ENCODE measurements at places on chromosomes 7 and 10.

- no peak for DNase-seq
Measured at GRCh38 chr7:105690325-105690945, 109.1 kb upstream of the EFCAB10 start.

DNA sequence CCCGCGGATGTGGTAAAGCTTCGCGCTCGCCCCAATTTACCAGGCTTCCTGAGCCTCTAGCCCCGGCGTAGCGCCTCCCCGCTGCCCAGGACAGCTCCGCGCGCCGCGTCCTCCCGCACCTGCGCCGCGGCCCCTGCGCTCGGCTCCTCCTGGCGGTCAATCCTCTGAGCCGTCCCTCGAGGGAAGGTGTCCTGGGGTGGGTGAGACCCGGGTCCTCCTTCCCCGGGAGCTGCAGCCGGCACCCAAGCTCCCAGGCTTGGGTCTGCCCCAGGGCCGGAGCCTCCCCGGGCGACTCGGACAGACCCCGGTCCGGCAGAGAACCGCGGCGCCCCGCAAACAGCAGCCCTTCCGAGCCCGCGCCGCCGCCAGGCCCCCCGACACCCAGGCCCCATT, 512 bp downstream of the OSBPL3 start:
- peak; percentile 76 for DNase-seq

- no peak for DNase-seq
Measured at GRCh38 chr7:37104822-37105518, 343.7 kb downstream of the ELMO1 start.

- DNase-seq = peak; percentile 3
Measured at GRCh38 chr7:140230516-140230860, 53.7 kb upstream of the KDM7A start.

GRCh38 chr7:36719083-36719632, 5.1 kb downstream of the AOAH start:
- DNase-seq = no peak

DNA sequence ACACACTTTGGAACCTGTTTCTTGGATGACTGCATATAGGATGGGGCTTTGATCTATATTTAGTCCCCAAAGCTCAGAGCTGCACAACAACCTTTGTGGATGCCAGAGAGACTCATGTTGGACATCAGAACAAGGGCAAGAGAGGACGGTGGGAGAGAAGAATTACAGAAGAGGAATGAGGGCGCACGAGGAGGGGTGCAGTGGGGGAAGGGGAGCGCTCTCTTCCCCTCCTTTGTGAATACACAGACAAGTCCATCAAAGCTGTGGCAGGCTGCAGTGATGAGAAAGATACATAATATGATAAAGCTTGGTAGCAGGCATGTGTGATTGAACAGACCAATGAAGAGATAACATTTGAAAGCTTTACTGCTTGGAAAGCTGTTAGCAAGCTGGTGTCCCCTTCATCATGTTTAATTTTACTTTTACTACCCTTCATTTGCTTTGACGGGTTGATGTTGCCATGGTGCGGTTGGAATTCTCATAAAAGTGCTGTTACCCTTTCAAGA, 857.8 kb downstream of the KCNMA1 start:
- no peak for DNase-seq

GRCh38 chr10:132058111-132058745, 7.5 kb upstream of the JAKMIP3 start:
- DNase-seq = no peak

DNA sequence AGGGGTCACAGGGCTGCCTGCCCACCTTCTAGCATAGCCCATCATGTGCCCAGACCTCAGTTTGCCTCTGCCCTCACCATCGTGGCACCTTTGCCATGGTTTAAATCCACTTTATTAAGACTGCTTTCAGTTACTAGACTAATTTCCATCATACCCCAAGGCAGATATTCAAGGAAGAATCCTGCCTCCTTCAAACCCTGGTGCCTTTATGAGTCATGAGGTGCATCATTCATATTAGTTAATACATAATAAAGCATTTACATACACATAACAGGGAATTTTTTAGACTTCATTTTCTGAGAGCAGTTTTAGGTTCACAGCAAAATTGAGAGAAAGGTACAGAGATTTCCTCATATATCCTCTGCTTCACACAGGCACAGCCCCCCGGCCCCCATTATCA, 62.8 kb downstream of the CXCL12 start:
- DNase-seq = no peak

DNA sequence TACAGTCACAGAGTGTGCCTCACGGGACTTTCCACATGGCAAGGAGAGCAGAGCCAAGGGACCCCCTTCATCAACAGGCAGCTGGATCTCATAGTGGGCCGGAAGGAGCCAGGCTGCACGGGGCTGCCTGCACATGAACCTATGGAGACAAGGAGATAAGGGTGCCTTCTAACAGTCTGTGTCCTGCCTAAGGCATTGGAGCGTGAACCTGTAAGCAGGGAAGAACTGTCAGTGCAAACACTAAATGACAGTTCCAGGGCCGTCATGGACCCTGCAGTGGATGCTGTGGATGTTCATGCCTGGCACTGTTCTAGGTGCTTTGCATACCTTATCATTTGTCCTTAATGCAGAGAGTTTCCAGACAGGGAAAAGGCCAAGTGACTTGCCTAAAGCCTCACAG, 85.9 kb downstream of the WIPF3 start:
- DNase-seq = no peak

DNA sequence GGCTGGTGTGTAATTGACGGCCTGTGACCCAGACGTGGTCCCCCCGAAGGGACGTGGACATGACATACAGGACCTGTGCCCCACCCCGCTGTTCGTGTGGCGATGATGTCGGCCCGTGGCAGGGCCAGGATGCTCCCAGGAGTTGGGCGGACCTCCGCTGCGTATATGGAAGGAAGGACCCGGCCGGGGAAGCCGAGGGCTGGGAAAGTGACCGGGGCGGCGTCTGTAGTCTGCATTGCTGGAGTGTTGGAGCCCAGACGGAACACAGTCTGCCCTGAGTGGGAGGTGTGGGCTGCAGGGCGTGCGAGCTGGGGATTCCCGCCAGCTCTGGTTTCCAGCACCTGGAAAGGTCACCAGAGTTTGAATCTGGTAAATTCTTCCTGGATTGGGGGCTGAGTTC, 45.0 kb upstream of the FOXL3 start:
- DNase-seq = no peak

- DNase-seq = no peak
Measured at GRCh38 chr7:1022356-1022755, 22.0 kb upstream of the GPR146 start.

DNA sequence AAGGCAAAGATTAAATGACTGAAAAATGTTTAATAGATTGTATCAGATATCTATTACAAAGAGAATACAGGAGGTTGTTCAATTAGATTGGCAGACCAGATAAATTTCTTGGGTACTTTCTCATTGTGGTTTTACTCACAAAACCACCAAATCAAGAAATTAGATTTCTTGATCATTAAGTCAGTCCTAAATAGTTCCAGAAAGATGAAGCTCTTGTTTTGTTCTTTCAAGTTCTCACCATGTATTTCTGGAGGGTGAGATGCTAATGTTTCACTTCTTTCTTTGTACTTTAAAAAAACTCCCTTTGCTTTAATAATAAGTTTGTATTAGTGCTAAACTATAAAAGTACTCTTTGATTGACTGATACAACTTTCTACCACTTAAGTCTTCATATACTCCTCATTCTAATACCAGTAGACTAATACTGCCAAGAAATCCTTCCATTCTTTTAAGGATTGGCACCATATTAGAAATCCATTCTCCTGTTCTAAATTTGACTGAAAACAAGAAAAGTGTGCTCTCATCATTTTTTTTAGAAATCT, 69.4 kb downstream of the RNF133 start:
- no peak for DNase-seq

DNA sequence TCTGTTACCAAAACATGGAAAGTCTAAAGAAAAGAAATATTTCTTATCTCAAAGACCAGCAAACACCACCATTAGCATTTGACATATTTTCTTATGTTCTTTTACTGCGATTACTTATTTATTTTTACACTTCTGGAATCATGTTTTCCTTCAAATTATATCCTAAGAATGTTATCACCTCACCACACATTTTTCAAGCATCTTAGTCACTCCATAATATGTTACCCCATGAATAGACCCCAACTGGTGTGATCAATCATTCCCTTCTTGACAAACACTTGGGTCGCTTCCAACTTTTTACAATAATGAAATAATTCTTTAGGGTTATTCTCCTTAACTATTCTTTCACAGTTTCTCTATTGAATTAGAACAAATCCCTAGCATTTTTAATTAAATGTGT, 67.4 kb downstream of the AMPH start:
- no peak for DNase-seq

DNA sequence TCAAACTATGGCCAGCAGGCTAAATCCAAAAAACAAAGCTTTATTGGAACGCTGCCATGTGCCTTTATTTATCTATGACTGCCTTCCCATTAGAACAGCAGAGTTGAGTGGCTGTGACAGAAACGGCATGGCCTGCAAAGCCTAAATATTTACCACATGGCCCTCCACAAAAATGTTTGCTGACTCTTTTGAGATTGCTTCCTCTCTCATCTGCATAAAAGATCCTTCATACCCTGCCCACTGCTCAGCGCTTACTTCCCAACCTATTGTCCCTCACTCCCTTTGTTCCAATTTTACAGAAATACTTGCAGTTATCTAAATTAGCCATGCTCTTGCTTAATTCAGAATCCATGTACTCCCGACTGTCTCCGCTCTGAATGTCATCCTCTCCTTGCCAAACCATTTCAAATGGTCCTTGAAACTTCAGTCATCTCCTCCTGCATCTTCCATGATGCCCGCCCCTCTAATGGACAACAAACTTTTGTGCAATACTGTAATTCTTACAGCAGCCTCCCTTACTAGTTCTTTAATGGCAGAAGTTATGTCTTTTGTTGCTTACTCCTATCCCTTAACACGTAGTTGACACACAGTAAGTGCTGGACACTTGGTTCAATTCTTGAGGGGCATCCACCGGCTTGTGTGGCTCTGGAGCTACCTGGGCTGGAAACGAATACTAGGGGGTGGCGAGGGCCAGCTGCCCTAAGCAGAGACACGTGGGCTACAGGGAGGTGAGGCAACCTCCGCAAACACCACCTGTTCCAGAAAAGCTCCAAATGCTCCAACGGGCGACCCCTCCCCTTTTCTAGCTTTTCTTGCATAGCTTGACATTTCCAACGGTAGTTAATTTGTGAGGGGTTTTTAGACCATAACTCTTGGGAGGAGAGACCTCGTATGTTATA, 832 bp downstream of the XRCC2 start:
- DNase-seq = peak; percentile 2

DNA sequence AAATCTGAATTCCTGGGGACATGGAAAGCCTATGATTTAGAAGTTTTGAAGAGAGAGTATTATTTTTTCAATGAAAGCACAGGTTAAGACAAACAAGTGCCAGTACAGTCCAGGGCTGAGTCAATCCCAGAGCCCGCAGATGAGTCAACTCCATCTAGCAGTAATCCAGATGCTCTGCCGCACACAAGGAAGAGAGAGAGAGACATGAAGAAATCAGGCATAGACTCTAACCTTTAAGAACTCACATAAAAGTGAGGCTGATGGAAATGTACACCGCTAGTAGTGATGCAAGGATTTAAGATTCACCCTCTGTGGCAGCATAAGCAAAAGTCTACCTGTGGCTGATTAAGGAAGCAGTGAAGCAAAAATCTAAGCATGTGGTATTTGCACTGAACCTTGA, 651.5 kb downstream of the TNS3 start:
- peak; percentile 96 for DNase-seq

DNA sequence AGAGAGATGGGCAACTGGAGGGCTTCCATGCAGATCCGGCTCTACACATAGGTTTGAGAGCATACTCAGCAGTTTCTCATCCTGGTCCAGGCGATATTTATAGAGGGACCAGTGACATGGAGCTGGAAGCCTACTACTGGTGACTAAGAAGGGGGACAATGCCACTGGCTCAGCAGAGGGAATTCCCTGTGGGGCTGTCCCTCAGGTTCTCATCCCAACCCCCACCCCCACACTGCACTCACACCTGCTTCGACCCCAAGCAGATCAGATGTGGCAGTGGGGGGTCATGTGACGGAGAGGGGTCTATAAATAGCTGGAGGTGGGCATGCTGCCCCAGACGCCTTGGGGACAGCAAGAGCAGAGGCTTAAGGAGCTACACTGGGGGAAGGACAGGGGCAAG, at the start of gene CLCN1:
TSS of gene CLCN1 (plus strand) at position 336 of the 400 bp plus-strand sequence. CDS start 102 bp downstream, outside the sequence.
- no peak for DNase-seq

DNA sequence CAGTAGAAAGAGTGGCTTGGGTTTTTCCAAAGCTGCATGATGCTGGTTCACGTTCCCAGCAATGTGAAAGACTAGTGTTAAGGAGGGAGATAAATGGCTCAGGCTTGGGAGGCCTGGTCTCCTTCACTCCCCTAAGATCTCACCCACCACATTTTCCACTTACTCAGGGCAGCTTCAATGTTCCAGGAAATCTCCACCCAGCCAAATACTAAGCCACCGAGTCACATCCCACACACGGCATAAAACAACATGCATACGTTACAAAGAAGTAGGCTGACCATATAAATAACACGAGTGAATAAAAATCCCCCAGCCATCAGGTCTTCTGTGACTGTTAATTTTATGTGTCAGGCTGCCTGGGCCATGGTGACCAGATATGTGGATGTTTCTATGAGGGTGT, 303.5 kb downstream of the SFMBT2 start:
- peak; percentile 24 for DNase-seq

- no peak for DNase-seq
Measured at GRCh38 chr10:29878492-29878891, 180.9 kb downstream of the JCAD start.

DNA sequence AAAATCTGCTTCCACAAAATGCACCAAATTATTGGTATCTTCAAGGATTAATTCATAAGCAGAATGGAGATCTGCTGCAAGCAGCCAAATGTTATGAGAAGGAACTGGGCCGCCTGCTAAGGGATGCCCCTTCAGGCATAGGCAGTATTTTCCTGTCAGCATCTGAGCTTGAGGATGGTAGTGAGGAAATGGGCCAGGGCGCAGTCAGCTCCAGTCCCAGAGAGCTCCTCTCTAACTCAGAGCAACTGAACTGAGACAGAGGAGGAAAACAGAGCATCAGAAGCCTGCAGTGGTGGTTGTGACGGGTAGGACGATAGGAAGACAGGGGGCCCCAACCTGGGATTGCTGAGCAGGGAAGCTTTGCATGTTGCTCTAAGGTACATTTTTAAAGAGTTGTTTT, 12.1 kb downstream of the IFIT3 start:
- no peak for DNase-seq

GRCh38 chr7:22676385-22676784, 50.6 kb upstream of the IL6 start:
- no peak for DNase-seq

DNA sequence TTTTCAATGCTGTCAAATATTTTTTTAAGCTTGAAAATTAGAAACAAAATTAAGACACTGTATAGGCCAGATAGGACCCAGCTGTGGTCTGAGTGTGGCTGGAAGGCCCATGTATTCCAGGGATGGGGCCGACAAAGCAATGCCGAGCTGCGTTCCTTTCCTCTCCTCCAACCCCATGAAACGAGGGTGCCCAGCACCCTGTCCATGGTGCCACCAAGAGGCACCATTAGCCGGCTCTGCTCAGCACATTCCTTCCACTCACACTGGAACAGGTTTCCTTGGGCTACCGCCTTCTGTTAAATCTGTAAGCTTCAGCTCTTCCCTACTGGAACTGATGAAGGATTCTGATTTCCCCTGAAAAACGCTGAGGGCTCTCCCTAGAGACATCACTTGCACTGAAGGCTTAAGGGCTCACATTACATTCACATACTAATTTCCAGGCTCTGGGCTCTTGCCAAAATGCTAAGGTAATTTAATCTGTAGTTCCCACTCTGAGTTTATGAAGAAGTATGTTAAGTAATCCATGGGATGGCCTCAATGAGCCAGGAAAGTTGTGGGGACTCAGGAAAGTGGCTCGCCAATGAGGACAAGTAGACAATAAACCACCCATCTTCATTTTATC, 73.7 kb upstream of the CAMK2B start:
- DNase-seq = no peak
